ENCODE measurements at places on chromosomes 5 and 9.

DNA sequence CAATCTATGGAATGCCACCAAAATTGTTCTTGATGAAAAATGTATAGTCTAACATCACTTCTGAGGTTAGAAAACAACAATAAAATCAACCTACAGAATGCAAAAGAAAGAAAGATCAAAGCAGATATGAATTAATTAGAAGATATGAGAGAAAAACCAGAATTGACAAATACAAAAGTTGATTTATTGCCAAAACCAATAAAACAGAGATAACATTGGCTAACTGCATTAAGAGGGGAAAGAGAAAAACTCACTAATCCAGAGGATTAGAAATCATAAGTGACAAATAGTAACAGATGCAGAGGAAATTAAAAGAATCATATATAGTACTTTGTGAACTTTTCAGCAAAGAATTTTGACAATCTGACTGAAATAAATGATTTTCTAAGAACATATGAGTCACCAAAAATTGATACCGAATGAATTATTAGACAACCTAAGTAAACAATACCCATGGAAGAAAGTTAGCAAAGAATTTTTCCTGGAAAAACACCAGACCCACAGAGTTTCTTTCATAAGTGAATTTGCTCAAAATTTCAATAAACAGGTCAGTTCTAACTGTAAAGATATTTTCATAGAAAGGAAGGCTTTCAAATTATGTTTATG is 167.7 kb downstream of the AOPEP start:
- no peak for DNase-seq

DNA sequence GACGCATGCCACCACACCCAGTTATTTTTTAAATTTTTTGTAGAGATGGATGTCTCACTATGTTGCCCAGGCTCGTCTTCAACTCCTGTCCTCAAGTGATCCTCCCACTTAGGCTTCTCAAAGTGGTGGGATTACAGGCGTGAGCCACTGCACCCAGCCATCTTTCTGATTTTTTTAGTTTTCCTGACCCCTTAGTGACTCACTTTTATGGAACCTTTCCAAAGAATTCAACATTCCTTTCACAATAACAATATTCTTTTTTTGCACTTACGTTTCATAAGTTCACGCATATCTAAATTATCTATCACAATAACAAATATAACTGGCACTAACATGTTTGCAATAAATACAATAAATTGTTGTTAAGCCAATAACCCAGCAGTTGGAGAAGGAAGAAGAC is 8.5 kb downstream of the ELOVL7 start:
- DNase-seq: no peak

DNA sequence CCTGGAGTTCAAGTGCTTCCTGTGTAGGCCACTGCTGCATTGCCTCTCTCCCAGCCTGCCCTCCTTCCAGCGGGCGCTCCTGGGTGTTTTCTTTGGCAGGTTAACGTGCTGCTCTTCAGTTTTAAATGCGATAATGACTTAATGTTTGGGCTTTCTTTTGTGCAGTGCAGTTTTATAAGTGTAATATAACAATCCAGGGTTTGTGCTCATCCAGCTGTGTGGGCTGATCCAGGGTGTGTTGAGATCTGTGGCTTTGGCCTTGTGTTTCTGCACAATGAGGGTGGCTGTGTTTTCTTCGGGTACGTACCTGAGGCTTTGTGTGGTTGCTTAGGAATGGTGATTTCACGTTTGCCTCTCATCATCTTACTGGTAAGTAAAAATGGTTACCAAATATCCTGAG is 50.6 kb downstream of the PCSK5 start:
- no peak for DNase-seq

DNA sequence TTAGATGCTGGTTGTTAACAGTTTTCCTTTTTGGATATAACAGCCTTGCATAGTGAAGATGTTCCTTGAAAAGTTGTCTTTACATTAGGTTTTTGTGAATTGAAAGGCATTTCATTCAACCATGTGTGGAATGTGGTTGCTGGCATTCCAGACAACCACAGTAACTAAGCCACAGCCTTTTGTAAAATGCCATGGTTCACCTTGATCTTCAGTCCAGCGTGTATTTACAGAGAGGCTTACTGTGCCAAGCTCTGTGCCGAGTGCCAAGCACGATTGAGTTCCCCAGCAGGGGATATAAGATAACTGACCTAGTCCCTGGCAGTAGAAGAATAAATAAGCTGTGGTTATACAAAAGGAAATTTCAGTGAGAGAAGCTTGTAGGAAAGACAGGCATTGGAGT is 4.9 kb downstream of the EXOSC2 start:
- no peak for DNase-seq

GRCh38 chr5:173232499-173233346 is 2.3 kb downstream of the NKX2-5 start:
- DNase-seq: no peak

DNA sequence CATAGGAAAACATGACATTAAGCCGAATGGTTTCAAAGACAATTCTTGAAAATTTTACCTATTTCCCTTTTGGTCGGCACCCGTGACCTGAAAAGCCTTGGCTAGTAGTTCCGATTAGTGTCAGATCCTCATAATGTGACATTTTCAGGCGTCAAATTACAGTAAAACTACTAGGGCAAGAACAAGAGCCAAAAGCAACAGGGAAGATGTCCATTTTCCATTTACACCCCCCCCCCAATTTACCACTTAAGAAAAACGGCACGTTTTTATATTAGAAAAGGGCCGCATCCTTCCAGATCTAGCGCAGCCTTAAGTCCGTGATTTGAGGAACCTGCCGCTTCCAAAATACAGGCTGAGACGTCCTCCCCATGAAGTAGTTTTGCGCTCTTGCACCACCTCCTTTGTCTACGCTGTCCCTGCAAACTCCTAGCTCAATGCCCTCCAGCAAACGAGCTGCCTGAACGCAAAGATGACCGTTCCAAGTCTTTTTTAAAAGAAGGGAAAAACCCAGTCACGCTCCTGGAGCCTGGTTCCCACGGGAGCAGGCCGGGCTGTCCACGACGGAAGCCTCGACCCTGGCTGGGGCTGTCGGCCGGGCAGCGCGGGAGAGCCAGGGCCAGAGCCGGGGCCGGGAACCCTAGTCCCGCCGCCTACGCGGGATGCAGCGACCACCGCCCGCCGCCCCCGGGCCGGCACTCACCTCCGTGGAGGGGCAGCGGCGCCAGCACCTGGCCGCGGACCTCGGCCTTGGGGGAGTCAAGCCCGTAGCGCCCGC is 616 bp downstream of the RNF130 start:
- DNase-seq: peak; percentile 57

- DNase-seq: no peak
Observed at GRCh38 chr5:43050384-43050783, 10.3 kb upstream of the ANXA2R start.

DNA sequence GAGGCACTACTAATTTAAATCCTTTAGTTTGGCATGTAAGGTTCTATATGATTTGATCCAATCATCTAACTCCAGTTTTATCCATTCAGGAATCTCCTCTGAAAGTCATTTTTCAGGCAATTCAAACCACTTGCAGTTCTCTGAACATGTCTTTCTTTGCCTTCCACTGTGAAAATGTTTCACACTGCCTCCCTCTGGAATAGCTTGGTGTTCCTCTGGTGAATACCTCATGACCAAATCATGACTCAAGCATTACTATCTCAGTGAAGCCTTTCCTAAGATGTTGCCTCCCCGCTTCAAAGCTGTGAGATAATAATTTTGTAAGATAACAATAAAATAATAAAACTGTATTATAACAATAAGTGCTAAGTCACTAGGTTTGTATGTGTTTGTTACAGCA is 981.1 kb downstream of the DTWD2 start:
- no peak for DNase-seq

- DNase-seq: no peak
Observed at GRCh38 chr9:127011772-127012171, 97.2 kb downstream of the RALGPS1 start.

- DNase-seq: no peak
Observed at GRCh38 chr5:170109059-170110031, 3.6 kb downstream of the FOXI1 start.

GRCh38 chr5:67451640-67452279 is 255.2 kb upstream of the CD180 start:
- DNase-seq: no peak

GRCh38 chr5:2007496-2007877 is 124.8 kb upstream of the IRX4 start:
- DNase-seq: no peak

DNA sequence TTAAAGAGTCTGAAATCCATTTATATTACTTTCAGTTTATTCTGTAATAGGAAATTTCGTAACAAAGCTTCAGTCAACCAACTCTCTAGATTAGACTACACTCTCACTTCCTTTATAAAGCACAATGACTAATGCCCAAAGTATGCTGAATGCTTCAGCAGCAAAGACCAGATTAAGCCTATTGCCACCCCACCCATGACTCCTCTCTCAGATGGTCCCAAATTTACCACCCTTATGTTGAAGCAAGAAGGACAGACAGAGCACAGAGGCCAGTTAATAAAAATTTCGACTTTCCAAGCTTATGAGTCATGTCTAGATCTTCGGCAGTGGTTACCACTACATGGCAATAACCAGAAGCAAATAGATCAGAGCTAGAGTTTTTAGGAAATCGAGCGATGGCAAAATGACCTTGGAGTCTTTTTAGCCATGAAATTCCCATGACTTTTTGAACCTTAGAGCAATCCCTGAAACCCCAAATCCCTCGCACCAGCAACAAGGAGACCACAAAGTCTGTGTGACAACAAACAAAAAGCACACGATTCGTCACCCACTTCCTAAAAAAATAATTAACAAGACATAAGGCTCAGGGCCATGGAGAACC is 287.8 kb upstream of the RASA1 start:
- no peak for DNase-seq

DNA sequence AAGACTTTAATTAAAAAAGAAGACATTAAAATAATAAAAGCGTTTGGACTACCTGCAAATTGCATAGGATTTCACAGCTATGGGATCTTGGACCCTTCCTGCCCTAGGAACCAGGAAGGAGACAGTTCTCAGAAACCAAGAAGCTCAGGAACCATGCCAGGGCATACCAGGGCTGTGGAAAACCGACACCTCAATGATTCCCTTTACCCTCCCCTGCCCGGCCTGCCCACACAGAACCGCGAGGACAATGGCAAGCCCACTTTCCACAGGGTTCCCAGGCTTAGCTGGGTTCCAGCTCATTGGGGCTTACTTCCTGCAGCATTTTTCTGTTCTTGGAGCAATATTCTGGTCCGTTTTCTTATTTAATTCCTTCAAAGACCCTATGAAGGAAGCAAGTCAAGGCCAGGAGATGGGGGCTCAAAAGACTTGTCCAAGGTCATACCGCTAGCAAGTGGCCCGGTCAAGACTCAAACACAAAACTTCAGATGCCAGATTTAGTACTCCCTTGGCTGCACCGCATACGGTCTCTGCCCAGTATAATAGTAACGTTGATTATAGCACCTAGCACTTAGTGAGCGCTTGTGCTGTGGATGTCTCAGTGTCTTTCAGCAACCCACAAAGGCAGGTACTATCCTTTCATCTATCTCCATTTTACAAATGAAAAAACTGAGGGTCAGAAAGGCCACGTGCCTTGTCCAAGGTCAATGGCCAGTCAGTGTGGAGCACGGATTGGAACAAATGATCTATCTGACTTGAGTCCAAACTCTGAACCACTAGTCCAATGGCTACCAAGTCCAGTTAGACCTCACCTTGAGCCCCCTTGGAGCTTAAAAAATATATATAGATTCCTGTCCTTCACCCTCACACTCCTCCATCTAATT is 6.8 kb downstream of the FAT2 start:
- DNase-seq: no peak

DNA sequence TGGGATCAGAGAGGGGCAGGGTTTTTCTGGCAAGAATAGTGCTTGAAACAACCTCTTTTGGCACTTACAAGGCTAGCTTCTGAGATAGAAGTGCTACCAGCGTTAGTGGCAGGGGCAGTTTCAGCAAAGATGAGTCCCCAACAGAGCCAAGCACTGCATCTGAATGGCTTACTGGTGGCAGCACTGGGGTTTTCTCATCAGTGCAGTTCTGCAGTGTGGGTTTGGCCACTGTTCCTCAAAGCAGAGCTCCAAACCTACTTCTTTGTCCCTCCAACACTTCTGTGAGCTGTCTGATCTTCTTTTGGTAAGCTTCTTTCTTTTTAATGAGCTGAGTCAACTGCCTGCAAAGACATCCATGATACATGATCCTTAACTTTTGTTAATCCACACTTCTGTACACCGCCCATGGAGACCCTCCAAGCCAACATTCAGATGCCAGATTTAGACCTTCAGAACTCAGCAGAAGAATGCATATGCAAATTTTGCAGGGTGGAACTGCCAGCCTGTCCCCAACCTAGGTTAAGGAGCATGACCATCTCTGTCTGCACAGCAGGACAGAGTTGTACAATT is 29.9 kb upstream of the FSTL4 start:
- no peak for DNase-seq

DNA sequence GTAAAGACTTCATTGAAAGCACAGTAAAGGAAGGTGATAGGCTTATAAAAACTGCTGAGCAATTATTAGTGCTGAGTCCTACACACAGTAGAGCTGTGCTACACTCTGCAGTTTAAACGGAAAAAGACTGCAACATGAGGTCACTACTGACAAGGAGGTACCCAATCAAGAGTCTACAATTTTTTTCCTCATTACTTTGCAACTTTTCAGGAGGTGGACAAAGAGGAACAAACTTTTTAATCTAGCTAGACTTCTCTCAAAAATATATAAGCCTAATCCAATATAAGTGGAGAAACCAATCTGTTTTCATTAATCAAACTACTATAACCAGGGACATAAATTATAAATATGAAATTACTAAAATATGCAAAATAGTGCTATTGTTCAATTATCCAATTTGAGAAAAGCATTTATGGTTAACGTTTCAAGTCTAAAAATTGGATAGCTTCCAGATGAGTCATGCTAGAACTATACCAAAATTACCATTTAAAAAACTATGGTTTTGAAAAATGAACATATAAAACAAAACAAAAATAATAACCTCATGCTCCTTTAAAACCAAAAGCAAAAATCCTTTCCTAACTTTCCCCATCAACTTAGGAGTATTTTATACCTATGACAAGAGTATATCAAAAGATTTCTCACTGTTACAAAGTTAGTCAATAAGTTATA is 37.7 kb downstream of the FAM13B start:
- peak; percentile 79 for DNase-seq

DNA sequence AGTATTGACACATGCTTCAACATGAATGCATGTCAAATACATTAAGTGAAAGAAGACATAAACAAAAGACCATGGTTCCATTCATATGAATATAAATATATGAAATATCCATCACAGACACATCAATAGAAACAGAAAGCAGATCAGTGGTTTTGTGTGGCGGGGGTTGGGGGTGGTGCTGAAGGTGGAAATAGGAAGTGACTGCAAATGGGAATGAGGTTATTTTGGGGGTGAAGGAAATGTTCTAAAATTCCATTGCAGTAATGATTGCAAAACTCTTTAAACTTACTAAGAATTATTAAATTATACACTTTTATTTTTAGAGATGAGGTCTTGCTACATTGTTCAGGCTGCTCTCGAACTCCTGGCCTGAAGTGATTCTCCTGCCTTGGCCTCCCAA is 28.7 kb downstream of the TAF1L start:
- DNase-seq: no peak

Measured in erythroblast (primary cell).